ENCODE measurements at places on chromosomes 12 and 14. TPM values are rescaled to one million over a fixed set of nuclear protein-coding genes. Genes with fewer than 3 reads are reported as not detected.

The RERG gene
- 0.36 TPM for total RNA-seq

The DIO3 gene
- total RNA-seq, result not detected

The IRAK3 gene
- total RNA-seq, result 14.5 TPM

The TOMM20L gene
- total RNA-seq, result not detected

The OR4K2 gene
- not detected for total RNA-seq

The RERGL gene
- not detected for total RNA-seq

The AICDA gene
- total RNA-seq, result not detected

The P2RX2 gene
- not detected for total RNA-seq

The CCDC85C gene
- 6.9 TPM for total RNA-seq

The LUM gene
- total RNA-seq, result 1.3 TPM

The HRK gene
- total RNA-seq, result 5.2 TPM

The CDK17 gene
- 69.9 TPM for total RNA-seq

The TRAF3 gene
- 34.9 TPM for total RNA-seq

The CIROP gene
- total RNA-seq, result not detected

The TBC1D30 gene
- under 0.01 TPM for total RNA-seq

The KRT78 gene
- not detected for total RNA-seq

The NYNRIN gene
- total RNA-seq, result 1.7 TPM

The SLC10A1 gene
- not detected for total RNA-seq

The RNASE2 gene
- total RNA-seq, result not detected

The OR4M1 gene
- total RNA-seq, result not detected

The TSPAN8 gene
- total RNA-seq, result not detected

The GPRC5A gene
- 20.7 TPM for total RNA-seq

The GDF3 gene
- not detected for total RNA-seq

The PLD4 gene
- 0.33 TPM for total RNA-seq

The CLEC2A gene
- total RNA-seq, result not detected

The SERPINA6 gene
- total RNA-seq, result not detected

The LALBA gene
- not detected for total RNA-seq

The PLEKHD1 gene
- 0.34 TPM for total RNA-seq

The OAS2 gene
- total RNA-seq, result 425 TPM

The PIANP gene
- total RNA-seq, result not detected

The MORN3 gene
- not detected for total RNA-seq

The FAM90A1 gene
- not detected for total RNA-seq

The MYF5 gene
- not detected for total RNA-seq

The TAS2R42 gene
- total RNA-seq, result not detected

The PMEL gene
- total RNA-seq, result 5,356 TPM

The FOXG1 gene
- total RNA-seq, result not detected

The C14orf39 gene
- total RNA-seq, result not detected

The KRT2 gene
- not detected for total RNA-seq

The LIN7A gene
- total RNA-seq, result not detected

The POC1B gene
- total RNA-seq, result 12.4 TPM

The NKX2-1 gene
- not detected for total RNA-seq

The APOLD1 gene
- 10.3 TPM for total RNA-seq

The MYH6 gene
- not detected for total RNA-seq

The ASB2 gene
- 1.5 TPM for total RNA-seq

The OLR1 gene
- not detected for total RNA-seq

The FLRT2 gene
- total RNA-seq, result 11.9 TPM

The KCNC2 gene
- total RNA-seq, result not detected

The GPX2 gene
- total RNA-seq, result not detected

The HOXC4 gene
- 3.3 TPM for total RNA-seq

The LRFN5 gene
- 0.69 TPM for total RNA-seq

All from melanocyte of skin (primary cell).